ELF-1 (cell line): ENCODE measurements at places on chromosomes 7 and 10.

DNA sequence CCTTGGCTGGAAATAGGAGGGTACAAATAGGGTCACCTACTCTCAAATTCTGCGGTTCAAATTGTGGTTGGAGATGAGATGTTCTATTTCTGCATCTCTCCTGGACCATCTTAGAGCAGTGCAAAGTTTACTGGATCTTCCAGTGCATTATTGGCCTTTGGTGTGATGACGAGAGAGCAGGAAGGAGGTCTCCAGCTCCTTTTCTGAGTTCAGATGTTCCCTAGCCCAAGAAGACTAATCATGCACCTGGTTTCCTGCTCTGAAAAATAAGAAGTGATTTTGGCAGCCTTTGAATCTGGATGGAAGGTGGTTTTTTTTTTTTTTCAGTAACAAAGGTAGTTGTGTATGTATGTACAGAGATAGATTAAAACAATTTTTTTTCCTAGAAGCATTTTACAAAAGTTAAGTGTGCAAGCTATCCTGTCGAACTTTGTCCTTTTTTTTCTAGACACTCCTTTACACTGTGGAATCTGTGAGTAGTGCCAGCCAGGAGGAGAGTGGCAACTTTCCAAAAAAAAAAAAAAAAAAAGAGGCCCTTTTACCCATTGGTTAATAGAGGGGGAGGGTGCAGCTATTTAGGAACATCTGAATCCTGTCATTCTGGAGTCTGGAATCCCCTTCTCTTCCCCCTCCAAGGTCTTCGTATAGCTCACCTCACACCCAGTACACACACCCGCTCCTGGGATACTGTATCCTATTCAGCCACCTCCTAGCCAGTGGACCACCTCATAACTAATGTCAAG lies 26.3 kb downstream of the PAPSS2 start:
- DNase-seq = no peak

- DNase-seq = no peak
Observed at GRCh38 chr10:35564341-35564968, 40.7 kb upstream of the GJD4 start.

DNA sequence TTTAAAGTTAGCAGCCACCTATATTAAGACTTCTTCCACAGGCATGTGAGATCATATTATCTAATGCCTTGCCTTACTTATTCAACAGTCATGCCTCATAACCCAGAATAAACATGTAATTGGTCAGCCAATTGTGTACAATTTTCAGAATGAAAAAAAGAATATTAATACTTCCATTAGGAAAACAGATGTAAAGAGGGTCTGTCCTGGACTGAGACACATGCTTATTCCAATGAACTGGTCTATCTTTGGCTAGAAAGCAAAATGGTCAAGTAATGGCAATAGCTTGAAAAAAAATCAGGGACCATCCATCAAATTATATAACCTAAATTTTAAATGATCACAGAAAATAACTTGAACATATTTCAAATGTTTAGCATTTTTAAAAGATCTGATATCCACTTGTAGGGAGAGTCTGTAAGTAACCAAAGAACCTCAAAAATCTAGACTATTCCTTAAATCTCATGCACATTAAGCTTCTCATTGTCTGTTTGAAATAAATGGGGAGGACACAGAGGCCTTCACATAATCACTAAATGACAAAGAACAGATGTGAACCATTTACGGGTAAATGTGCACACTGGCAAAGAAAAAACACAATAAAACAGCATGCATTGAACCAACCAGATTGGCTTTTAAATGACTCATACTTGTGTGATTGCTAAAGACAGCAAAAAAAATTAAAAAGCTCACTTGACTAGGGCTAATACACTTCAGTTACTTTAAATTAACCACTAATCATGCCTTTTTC lies 568.8 kb upstream of the PCDH15 start:
- DNase-seq = no peak

DNA sequence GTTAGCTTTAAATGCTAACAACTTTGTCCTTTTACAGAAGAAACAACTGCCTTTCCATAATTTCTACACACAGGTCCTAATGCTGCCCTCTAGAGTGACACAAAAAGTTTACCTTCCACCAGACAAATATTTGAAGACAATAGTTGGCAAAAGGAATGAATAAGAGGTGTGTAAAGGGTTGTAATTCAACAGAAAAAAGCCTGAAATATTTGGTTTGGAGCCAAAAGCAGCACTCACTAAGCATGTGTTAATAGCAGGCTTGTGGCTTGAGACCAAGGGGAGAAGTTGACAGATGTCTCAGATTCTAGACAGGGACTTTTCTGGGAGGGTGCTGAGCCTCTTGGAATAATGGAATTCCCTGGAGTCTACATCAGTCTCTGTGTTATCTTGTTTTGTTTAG lies 156.2 kb upstream of the GALNT17 start:
- no peak for DNase-seq

DNA sequence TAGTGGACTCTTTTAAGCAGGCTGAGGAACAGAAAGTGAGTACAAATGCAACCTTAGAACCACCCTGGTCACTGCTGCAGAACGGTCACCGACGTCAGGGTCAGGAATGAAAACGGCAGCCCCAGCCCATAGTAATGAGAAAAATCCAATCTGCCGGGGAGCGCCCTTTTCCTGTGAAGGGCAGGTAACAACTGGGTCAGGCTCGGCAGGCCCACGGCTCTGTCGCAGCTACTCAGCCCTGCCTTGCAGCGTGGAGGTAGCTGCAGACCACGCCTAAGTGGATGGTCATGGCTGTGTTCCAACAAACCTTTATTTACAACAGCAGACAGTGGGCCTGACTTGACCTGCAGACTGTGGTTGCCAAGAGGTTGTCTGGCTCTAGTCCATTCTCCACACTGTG lies 563.2 kb downstream of the DNAJB6 start:
- no peak for DNase-seq

- DNase-seq = no peak
Observed at GRCh38 chr7:156487811-156488533, 152.6 kb upstream of the RNF32 start.

DNA sequence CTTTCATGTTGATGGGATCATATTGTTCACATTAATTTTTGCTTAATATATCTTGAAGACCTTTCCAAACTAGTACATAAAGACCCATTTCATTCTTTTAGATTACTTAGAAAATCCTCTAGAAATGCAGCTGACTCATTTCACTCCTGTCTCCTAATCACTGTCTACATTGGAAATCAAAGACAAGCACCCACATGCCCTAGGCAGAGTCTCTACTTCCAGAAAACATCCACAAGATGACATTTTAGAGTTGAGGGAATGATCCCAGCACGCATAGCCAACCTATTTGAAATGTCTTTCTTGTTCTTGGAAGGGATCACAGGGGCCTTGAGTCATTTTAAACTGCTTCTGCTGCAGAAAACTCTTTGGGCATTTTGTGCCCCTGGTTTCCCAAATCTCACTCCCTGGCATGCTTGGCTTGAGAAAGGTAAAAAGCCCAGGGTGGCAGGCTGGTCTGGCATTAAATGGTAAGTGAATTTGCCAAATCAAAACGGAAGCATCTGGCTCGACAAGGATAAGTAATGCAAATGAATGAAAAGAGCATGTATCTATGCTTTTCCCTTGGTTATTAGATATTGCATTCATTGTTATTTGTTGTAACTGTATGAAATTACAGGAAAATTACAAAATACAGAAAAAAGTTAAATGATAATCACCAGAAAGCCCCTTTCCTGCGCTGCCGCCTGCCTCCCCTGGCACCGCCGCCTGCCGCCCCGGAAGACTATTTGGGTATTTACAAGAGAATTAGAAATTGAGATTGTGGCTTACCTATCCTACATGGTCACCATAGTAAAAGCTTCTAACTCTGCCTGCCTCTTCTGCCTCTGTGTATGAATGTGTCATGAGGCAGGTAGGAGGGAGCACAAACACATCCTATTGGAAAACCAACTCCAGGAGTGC lies 225.3 kb downstream of the PTEN start:
- no peak for DNase-seq

GRCh38 chr7:105487579-105488571 lies 34.2 kb downstream of the PUS7 start:
- no peak for DNase-seq

DNA sequence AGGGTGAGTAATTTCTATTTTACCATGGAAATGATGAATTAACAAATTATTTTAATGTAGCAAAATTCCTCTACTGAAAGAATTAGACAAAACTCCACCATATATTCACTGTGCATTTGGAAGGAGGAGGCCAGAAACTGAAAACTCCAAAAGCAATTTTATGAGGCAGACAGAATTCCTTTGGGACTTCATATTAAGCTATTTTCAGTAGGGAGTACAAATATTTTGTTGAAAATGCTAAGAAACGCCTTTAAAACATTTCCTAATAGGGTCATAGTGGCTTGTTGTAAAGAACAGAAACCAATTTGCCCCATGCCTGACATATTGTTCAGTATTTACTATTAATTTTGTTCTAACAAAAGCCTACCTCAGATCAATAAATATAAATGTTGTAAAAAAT lies 117.8 kb downstream of the TES start:
- DNase-seq = no peak

DNA sequence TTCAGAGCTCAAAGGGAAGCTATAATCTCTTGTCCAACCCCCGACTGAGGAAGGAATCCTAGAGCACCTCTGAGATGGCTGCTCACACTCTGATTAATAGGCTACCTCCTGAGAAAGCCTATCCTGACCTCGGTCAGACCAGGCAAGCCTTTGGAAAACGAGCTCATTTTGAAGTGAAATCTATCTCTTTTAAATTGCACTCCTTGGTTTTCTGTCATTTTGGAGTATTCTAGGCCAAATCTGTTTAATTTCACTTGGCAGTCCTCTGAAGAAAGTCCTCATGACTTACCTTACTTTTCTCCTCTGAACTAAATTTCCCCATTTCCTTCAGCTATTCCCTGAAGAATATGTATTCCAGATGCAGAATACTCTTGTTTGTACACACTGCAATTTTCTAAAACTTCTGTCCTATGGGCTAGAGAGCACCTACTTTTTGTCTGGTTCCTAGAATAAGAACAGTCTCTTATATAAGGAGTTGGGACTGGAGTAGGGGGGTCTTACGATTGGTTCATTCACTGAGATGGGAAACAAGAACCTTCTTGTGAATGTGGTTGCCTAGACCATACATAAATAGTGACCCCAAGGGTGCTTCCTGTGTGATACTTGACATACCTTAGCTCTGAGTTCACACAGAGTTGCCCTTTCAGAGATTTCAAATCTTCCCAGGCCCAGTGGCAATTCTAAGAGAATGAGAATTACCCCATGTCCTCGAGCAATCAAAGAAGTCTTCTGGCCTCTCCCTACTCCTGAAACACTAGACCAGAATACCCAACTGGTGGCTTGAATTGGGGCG lies 31.9 kb upstream of the HPS1 start:
- DNase-seq = no peak

- DNase-seq = no peak
Observed at GRCh38 chr10:115827231-115828009, 445.6 kb downstream of the GFRA1 start.

GRCh38 chr7:2437537-2438148 lies 34.2 kb downstream of the CHST12 start:
- DNase-seq = no peak

DNA sequence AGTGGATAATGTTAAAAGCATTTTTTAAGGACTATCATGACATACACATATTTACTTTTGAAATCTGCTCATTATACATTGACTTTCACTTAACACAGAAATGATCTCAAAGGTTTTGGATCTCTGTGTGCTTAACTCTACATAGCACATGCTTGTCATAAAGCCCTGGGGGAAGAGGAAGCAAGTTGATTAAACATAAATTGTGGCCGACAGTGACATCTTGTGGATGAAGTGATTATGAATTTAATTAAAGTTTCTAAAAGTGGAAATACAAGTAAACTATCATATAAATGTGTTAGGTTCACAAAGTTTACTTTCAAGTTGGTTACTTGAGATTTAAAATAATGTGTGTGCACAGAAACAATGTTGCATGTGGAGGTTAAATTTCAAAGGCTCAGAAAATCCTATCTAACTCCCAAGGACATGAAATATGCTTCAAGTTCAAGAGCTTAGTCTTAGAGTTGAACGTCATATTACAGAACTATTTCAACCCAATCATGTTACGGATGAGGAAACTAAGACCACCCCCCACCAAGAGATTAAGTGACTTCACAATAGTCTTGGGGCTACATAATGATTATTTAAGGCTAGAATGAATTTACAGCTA lies 1247.8 kb downstream of the GATA3 start:
- DNase-seq = no peak

DNA sequence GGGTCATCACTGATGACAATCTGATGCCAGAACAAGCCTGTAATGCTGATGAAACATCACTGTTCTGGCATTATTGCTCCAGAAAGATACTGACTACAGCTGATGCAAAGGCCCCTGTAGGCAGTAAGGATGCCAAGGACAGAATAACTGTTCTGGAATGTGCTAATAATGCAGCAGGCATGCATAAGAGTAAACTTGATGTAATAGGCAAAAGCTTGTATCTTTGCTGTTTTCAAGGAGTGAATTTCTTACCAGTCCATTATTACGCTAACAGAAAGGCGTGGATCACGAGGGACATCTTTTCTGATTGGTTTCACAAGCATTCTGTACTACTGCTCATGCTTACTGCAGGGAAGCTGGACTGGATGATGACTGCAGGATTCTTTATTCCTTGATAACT lies 18.7 kb downstream of the LCOR start:
- no peak for DNase-seq

GRCh38 chr10:88092973-88093372 lies 229.5 kb downstream of the PTEN start:
- DNase-seq = no peak
